ENCODE measurements at places on chromosomes 4 and X.
A peak's percentile ranks its signal among the peaks of the same experiment; 100 is the strongest.

DNA sequence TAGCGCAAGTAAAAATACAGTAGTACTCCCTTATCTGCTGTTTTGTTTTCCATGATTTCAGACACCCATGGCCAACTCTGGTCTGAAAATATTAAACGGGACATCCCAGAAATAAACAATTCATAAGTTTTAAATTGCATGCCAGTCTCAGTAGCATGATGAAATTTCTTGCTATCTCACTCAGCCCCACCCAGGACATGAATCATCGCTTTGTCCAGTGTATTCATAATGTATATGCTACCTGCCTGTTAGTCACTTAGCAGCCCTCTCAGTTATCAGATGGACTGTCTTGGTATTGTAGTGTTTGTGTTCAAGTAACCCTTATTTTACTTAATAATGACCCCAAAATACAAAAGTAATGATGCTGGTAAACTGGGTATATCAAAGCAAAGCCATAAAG lies 158.2 kb upstream of the DDIT4L start:
- DNase-seq = no peak

GRCh38 chrX:111282139-111282538 lies 11.9 kb upstream of the CAPN6 start:
- no peak for DNase-seq

DNA sequence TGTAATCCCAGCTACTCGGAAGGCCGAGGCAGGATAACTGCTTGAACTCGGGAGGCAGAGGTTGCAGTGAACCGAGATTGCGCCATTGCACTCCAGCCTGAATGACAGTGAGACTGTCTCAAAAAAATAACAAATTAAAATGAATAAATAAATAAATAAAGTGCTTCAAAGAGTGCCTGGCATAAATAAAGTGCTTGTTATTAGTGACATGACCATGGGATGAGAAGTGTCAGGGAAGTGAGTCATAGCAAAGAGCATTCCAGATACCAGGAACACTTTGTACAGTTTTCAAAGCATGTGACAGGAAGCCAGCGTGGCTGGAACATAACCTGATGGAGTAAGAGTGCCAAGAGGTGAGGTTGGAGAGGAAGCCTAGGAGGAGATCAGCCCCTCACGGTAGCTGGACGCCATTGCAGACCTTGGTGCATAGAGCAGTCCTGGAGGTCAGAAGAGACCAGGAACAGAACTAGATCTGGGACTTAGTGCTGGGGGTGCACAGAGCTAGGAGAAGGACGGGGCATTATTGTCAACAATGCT lies 6.0 kb upstream of the WDR13 start:
- no peak for DNase-seq

DNA sequence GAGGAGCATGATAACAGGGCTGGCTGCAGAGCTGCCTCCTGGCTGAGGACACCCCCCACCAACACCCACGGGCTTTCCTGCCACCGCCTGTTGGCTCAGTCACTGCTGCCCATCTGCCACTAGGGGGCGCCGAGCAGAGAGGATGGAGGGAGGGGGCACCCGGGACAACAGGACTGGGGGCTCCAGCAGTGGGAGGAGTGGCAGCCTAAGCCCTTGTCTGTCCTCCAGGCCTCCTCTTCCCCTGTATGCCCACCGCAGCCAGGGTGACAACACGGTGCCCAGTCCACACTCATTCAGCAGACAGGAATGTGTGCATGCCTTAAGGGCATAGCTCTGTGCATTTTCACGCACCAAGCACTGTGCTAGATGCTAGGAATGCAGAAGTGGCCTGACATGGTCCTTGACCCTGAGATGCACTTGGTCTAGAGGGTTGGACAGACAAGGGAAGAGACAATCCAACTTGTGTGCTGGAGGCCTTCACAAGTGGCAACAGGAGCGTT lies 149.9 kb downstream of the AMMECR1 start:
- peak; percentile 38 for DNase-seq

DNA sequence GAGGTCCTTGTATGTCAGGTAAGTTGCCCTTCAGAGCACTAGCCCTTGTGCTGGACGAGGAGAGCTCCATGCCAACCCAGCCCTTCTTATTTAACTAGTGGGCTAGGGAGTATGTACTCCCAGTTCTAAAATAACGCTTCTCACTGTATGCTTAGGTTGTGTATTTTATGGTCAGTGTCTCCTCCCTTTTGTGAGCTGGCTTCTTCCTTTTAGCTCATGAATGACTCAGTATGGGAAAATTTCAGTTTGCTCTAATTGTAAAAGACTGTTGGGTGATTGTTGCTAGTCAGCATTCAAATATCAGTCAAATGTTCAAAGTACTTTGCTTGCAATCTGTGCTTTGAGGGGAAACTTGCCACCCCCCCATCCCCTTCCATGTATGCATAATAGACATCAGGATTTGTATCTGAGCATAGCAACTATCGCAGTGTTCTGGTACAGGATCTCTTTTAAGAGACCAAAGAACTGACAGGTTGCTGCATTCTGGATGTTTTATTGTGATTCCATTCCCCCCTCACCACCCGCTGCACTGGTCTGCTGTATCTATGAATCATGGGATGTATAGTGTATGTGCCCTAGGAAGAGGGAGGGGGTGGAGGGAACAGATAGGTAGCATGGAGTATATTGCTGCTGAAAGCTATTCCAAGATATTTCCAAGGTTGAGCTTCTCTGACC lies 34.7 kb downstream of the DLG3 start:
- no peak for DNase-seq

DNA sequence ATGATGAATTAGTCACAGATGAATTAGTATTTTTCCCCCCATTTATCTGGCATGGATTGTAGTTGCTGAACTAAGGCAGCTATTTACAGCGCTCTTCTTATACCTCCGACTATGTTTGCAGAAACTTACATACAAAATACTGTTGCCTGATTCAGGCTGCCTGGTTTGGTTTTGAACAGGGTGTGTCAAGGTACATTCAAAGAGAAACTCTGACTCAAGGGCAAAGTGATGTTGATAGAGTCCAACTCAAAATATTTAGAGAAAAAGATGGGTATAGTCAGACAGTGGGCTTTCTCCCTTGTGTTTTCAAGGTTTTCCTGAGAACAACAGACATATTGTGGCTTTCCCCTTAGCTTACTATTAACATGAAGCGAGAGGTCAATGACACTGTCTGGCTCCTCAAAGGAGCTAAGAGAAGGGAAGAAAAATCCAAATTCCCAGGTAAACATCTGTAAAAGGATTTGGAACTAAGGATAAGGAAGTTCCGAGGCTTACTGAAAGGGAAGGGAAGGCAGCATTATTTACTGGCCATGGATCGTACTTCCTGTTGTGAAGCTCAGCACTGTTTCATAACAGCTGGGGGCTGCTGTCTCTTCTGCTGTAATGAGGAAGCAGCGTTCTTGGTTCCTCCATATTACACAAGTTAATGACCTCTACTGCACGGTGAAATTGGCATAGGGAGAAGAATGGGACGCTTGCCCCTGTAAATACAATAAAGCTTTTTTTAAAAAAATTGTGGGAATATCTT lies 30.9 kb downstream of the FAM9C start:
- DNase-seq = no peak

- peak; percentile 13 for DNase-seq
Observed at GRCh38 chrX:12894074-12895030, 12.1 kb upstream of the TLR8 start.

GRCh38 chr4:89329280-89329679 lies 21.7 kb upstream of the GPRIN3 start:
- no peak for DNase-seq

DNA sequence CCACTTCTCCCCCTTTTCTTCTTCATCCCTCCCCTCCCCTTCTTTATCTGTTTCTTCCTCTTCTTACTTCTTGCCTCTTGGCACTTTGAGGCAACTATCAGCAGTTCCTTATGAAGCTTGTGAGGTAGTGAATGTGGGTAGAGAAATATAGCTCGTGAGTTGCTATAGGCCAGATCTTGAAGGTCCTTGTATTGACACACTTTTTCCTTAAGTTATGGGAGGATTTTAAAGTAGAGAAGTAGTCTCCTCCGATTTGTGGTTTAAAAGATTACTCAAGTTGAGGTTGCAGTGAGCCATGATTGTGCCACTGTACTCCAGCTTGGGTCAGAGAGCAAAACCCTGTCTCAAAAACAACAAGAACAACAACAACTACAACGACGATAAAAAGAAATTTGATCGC lies 3.4 kb upstream of the RRAGB start:
- DNase-seq = no peak

GRCh38 chrX:115940348-115940747 lies 230.2 kb upstream of the AGTR2 start:
- no peak for DNase-seq

GRCh38 chrX:9569876-9570301 lies 105.0 kb downstream of the TBL1X start:
- DNase-seq = no peak

- DNase-seq = no peak
Observed at GRCh38 chrX:41630091-41630490, 58.7 kb upstream of the GPR34 start.
